ENCODE measurements at places on chromosomes 2 and 18.

DNA sequence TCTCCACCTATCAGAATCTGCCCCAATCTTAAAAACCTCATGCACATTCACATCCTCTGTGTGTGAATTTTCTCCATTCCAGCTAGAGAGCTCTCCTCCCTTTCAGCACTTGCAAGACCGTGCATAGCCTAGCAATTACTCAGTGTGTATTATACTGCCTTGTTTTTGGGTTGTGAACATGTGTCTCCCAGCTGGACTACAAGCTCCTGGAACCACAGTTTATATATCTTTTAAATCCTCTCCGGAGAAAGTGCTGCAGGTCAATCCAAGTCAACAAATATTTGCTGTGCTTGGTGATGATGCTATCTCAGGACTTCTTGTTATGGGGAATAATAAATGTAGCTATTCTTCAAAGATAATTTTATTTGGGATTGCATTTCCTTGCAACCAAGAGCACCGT lies 58.2 kb upstream of the MEX3C start:
- DNase-seq, result no peak

DNA sequence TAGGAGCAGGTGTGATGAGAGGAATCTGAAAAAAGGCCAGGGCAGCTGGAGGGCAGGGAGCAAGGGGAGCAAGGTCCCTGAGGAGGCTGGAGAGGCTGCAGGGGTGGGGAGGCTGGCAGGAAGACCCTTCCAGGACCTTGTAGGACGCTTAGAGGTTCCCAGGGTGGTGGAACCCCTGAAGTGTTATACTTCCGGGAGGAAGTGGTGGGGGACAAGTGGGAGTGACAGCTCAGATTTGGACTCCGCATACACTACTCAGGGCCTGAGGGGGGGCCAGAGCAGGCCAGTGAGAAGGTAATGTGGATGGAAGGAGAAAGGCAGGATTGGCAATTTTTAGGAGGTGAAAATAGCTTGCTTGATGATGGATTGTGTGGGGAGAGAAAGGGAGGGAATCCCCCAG lies 1.9 kb upstream of the NCAPH start:
- no peak for DNase-seq

DNA sequence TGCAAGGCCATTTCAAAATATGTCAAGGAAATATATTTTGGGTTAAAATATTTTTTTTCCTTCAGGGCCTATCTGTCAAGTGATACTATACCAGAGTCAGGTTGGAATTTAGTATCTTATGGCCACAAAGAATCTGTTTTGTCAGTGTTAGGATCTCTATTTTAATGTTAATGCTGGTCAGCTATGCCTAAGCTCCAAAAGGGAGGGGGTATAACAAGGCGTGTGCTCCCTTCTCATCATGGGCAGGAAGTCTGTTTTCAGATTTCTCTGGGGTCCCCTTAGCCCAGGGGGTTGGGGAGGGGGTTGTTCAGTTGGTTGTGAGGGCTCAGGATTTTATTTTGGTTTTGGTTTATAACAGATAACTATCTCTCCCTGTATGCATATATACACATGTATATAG lies 126.4 kb downstream of the TMEM163 start:
- DNase-seq, result no peak

GRCh38 chr2:238523158-238524110 lies 96.7 kb downstream of the ASB1 start:
- no peak for DNase-seq

DNA sequence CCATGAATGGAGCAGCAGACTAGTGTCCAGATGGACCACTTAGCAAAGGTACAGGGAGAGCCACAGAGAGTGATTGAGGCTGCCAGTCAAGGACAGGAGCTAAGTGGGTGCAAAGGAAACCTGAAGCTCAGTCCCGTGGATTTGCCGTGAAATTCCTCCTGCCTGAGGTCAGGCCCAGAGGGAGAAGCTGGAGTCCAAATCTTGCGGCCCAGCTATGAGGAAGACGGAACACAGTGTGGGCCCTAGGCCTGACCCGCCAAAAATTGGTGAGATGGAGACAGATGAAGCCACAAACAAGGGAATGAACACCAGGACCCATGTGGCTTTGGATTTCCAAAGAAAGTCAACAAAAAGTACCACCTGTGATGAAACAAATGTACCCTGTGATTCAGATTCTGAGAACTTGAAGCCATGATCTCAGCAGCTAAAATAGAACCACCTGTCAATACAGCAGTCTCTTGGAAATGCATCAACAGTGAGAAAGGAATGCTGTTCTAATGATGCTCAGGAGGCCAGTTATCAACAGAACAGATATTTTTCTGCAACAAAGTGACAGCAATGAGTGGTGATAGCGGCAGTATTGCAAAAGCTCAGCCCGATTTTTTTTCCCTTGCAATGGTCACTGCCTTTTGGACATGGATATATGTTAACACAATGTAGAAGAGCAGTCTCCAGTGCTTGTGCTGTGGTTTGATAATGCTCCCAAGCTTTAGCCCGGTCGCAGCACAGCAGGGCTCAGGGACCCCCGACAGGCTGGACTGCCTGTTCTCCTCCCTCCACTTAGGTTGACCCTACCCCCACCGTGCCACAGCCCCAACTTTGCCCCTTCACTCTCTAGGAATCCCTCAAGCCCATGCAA lies 10.7 kb downstream of the COL6A3 start:
- no peak for DNase-seq

DNA sequence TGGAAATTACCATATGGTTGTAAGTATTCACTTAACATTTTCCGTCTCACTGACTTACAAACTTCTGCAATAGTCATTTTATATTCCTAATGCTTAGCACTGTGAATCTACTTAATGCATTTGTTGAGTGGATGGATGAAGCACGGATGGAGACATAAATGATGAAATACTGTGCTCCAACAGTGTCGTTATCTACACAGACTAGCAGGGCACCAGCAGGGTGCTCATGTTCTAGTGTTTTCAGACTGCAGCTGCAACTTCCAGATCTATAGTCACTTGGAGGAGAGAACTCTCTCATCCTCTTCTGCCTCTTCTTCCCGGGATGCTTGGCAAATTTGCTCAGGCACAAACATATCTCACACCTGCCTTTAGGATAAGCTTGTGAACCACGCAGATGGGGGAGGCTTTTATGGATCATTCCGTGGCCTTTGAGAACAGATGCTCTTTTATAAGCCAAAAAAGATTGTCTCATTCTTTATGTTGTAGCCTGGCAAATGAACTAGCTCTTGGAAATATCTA lies 797.7 kb downstream of the MBD2 start:
- no peak for DNase-seq

DNA sequence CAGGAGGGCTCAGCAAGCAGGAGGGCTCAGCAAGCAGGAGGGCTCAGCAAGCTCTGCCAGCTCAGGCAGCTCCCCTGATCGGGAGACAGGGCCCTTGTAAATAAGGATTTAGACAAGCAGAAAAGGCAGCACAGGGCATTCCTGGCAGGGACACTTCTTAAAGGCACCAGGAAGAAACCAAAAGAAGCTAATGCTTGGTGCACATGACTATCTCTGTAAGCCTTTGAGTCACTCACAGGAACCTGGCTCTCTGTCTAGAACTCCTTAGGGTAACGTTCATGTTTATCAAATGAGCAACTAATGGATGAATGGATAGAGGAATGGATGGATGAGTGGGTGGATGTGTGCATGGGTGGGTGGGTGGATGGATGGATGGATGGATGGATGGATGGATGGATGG lies 28.4 kb downstream of the TMEM37 start:
- no peak for DNase-seq

- no peak for DNase-seq
These were observed 198.4 kb downstream of the BABAM2 start for GRCh38 chr2:28088970-28089369.

DNA sequence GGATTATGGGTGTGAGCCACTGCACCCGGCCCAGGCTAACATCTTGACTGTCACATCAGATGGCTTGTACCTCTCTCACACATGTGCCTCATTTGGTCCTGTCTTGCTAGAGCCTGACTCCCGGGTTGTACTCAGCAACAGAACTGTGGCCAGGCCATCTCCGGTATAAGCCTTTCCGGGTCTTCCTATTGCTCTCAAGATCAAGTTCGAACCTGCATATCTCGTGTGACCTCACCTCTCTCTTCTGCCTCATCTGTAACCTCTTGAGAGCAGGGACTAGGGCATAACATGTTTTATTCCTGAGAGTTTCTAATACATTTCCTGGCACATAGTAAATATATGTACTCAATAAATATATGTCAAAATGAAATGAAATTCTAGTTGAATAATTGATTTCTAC lies 114.0 kb downstream of the ACAA2 start:
- no peak for DNase-seq

DNA sequence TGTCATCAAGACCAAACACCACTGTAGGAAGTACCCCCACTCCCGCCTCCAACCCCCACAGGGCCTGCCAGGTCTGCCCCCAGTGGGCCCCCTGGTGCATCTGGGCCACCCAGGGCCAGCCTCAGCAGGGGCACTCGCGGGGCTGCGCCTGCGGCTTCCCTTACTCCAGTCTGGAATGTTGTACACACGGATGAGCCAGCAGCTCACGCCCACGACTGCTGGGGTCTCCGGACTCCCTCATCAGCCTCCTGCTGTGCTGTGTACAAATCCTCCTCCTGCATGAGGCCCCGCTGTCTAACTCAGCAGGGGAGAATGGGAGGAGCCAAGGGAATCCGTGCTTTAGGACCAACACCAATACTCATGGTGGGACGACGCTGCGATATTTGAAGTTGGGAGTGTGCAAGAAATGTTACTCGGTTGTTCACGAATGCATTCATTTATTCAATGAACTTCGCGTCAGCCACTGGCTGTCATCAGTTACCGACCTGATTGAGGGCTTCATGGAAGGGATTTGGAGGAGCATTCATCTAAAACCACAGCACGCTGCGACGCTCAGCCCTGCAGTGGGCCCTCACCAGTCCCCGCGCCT lies 654 bp upstream of the ASB1 start:
- DNase-seq, result peak; percentile 55

DNA sequence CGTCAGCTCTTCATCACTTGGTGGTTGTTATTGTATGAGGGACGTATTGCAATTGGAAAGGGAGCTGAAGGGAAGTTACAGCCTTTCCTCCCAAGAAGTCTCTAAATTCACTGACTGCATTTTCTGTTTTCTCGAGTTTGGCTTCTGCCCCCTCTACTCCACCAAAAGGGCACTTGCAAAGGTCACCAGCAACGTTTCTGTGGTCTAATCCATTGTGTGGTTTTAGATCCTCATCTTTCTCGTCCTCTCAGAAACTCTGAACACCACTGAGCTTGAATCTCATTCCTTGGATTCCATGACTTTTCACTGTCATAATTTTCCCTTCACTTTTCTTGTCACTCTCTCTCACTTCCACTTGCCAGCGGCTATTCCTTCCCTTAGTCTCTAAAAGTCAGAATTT lies 308.0 kb downstream of the AFF3 start:
- no peak for DNase-seq

GRCh38 chr2:143933946-143934569 lies 585.9 kb downstream of the ZEB2 start:
- no peak for DNase-seq

GRCh38 chr2:38104598-38104997 lies 28.6 kb upstream of the CYP1B1 start:
- no peak for DNase-seq

- no peak for DNase-seq
These were observed 109.3 kb downstream of the KLHL29 start for GRCh38 chr2:23494286-23494685.

- no peak for DNase-seq
These were observed 28.7 kb upstream of the IL1RL1 start for GRCh38 chr2:102282678-102283091.

GRCh38 chr2:158743879-158744278 lies 51.2 kb upstream of the DAPL1 start:
- DNase-seq, result no peak

DNA sequence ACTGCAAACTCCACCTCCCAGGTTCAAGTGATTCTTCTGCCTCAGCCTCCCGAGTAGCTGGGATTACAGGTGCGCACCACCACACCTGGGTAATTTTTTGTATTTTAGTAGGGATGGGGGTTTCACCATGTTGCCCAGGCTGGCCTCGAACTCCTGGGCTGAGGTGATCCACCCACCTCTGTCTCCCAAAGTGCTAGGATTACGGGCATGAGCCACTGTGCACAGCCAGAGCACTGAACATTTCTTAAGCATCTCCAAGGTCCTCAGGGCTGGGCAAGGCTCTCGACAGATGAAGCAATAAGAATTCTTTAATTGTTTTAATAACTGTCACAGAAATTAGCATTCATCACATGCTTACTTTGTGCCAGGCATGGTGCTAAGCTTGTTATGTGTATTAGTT lies 4.1 kb downstream of the ATOH8 start:
- no peak for DNase-seq

GRCh38 chr2:232721261-232721660 lies 24.1 kb downstream of the GIGYF2 start:
- no peak for DNase-seq

GRCh38 chr2:40210968-40211353 lies 240.9 kb downstream of the SLC8A1 start:
- no peak for DNase-seq

DNA sequence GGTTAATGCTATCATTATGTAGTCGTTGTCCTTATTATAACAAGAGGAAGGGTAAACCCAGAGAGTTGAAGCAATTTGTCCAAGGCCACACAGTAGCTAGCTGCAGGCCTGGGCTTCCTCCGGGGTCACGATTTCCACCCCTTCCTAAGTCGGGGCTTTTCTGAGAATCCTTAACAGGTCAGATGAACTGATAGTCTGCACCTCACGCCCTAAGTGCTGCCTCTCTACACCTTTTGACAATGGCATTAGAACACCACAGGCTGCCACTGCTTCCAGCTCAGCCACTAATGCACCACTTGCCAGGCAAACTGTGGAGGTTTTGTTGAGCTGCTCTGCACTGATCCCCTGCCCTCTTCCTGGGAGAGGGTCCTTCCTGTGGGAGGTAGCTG lies 37.7 kb downstream of the FOSL2 start:
- no peak for DNase-seq

DNA sequence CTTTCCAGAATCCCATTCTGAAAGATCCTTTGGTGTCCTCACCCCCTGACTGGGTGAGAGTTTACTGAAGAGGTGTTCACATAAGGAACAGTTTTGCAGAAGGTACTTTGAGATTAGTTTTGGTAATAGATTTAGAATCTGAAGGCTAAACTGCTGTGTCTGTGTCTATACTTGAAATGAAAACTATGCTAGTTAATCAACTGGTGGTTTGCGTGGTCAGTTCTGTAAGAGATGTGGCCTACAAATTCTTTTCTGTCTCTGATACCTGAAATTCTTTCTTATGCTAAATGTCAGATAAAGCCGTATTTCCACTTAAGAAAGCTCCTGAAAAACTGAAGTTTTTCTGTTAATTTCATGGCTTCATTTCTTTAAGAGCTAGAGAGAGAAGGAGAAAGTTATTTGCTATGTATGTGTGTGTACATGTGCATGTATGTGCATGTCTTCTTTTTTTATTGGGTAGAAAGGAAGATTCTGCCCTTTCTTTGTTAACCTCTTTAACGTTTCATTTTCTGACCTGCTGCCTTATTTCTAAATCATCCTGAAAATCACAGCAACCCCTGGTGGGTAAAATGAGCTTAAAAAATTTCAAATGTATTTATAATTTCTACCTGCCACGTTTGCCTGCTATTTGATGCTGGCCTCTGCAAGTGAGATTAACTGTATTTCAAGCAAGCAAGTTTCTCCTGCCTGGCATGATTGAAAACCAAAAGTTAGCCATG lies 552.0 kb upstream of the NRP2 start:
- DNase-seq, result no peak

Data from 8988T (cell line).